ENCODE measurements at places on chromosomes 3 and 15. TPM values are rescaled to one million over a fixed set of nuclear protein-coding genes. Genes with fewer than 3 reads are reported as not detected.

The MYL3 gene
- 0.57 TPM for total RNA-seq

The GPR171 gene
- total RNA-seq = not detected

The CCRL2 gene
- not detected for total RNA-seq

The CAMK1 gene
- 78.3 TPM for total RNA-seq

The MAN2A2 gene
- 7.3 TPM for total RNA-seq
